ENCODE measurements at places on chromosomes 13 and 19.
A peak's percentile ranks its signal among the peaks of the same experiment; 100 is the strongest.

- DNase-seq: no peak
Measured at GRCh38 chr19:47215581-47215980, 15.4 kb downstream of the BBC3 start.

- DNase-seq: no peak
Measured at GRCh38 chr13:32047793-32048192, 16.2 kb downstream of the FRY start.

DNA sequence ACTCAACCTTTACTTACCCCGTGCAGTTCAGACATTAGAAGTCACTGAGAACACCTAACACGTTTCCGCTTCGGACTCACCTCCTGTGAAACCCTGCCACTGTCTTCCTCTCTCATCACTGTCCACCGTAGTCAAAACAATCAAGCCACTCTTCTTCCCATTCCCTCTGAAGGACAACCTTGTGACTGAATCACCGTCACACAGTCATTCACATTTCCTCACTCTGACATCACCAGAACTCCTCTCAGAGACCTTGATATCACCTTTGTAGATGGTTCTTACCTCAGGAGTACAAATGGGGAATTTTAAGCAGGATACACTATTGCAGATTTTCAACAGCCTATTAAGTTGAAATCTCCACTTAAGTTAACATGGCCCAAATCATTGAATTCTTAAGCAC lies 1.3 kb upstream of the KBTBD6 start:
- DNase-seq: no peak

DNA sequence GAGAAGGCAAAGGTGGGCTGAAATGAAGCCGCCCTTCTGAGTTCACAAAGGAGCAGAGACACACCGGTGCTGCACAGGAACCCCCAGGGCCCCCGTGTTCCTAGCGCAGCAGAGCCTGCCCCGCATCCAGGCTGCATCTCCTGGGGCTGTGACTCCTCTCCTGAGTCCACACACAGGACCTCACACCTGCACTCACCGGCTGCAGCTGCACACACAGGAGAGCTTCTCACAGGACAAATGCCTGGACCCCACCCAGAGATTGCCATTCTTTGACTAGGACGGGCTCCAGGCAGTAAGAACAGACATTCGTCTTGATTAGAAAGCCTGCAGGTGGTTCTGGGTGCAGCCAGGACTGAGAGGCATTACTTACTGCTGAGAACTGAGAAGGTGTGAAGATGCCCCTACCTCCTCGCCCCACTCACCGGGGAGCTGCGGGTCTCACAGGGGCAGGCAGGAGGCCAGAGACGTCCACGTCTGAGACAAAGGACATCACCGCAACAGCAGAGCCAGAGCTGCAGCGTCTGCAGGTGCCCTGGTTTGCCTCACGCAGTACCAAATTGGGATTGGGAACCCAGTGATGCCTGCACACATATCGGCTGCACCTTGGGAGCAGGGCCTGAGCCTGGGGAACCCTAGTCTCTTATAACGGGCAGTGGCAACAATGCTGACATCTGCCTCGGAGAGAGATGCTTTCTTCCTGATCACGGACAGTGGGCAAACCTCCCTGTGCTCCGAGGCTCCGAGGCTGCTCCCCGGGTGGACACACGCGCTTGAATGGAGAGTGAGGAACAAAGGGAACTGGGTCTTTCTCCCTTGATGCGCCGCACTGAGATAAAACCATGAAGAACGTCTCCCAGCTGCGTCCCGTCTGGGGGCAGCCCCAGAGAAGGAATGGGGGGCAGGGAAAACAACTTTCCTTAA lies 50.4 kb downstream of the RASA3 start:
- no peak for DNase-seq

DNA sequence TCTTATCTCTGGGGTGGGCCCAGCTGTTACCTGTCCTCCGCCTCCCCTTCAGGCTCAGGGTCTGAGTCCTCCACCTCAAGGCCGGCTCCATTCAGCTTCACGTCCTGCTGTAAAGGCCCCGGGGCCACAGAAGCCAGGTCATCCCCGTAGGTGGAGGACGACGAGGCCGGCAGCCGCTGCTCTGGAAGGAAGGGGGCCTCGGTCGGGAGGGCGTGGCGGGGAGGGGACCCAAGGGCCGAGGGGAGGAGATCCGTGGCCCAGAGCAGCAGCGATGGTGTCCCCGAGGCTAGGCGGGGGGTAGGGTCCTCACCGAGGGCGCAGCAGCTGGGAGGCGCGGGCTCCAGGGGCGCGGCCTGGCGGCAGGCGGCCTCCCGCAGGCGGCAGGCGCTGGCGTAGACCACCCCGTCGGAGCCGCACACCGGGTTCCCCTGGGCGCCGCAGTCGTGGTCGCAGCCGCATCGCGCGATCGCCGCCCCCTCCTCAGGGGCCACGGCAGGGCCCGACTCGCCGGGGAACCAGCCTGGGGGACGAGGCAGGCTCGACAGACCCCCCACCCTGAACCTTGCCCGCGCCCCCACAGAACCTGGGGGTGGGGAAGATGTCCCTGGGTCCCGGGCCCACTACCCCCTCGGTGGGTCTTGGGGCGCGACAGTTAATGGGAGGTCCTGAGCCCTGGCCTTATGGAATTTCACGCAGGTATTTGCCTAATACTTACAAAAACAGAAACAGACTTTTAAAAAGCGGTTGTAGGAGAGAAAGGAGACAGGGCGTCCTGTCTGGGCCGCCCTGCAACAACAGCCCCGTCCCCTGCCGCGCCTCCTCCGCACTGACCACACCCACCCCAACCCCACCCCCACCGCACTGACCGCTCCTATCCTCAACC lies 7.6 kb downstream of the F2RL3 start:
- DNase-seq: no peak

DNA sequence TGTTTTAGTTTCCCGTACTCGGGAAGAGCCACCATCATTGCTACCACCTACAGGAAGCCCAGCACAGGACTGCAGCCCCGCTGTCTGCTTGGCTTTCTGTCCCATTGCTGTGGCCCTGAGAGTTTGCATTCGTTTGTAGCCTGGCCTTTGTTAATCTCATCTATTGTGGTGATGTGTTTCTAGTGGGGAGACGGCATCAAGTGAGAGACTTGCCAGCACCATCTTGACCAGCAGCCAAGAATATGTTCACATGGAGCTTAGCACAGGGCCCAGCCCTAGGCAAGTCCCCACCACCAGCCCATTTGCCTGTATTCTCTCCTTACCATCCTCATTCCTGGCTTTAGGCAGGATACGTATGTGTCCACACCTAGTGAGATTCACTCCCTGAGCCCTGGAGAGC lies 17.3 kb upstream of the OVOL3 start:
- no peak for DNase-seq

DNA sequence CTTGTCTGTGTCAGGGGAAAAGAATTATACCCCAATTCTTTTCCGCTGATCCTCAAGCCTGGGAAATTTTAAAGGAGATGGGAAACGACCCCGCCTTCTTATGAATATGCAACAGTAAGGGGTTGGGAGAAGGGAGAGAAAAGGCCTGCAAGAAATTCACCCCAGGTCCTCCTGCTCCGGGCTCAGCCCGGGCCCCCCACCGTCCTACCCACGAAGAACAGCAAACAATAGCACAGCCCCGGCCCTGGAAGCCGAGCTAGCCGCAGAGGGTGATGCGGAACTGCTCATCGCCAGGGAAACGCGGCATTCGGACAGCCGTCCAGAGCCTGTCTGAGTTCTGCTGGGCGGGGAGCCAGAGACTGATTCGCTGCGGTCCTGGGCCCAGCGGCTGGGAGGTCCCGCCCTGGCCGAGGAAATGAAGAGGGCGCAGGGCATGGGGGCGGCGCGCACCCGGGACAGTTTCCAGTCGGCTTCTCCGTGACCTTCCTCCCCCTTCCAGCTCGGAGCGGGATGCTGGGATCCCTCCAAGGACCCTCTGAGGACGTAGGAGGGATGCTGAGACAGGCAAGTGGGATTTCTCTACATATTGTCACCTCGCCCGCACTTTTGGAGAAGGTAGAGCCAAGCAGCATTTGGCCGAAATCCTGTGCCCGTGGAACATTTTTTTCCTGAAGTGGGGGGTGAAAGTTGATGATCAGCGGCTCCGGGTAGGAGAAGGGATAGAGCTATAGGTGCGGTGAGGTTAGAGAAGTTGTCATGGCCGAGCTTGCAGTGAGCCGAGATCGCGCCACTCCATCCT lies 82.3 kb upstream of the C1QTNF9B start:
- DNase-seq: peak; percentile 53

DNA sequence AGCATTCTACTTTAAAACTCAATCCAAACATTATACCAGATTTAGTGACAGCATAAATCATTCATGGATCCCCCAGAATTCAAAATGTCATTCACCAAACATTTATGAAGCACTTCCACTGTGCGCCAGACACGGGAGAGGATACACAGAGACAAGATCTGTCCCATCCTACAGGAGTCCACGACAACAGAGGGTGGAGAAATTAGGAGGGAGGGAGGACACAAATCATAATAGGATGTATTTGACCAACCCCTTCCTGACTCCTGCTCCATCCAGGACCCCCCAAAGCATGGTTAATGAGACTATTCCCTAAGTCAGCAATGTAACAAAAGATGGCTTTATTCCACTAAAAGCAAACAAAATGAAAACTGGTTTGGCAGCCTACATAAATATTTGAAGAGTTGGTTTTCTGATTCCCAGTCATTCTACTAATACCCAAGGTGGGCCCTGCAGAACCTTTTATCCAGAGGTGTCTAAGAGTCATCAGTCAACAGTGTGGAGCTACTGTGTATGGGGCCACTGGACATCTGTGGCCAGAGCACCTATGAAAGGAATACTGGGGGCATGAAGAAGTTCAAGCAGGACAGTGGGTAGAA lies 62.8 kb upstream of the DOCK9 start:
- DNase-seq: no peak

DNA sequence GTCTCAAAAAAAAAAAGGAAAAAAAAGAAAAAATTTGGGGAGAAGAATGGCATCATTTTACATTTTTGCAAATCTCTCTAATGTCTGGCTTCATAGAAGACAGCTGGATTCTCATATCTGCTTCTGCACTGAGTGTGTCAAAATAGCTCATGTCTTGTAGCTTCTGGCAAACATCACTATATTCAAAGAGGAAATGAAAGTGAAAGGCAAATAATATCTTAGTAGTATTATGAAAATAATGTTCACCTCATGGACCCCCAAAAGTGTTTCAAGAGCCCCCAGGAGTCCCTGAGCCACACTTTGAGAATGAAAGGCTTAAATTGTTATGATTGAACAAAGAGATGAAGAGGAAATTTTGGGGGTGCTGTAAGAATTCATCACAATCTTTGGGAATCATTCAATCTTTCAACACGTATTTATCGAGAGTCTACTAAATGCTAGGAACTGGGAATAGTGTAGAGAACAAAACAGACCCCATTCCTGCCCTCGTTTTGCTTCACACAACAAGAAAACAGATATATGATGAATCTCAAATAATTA lies 1.2 kb upstream of the SLC6A16 start:
- DNase-seq: no peak

DNA sequence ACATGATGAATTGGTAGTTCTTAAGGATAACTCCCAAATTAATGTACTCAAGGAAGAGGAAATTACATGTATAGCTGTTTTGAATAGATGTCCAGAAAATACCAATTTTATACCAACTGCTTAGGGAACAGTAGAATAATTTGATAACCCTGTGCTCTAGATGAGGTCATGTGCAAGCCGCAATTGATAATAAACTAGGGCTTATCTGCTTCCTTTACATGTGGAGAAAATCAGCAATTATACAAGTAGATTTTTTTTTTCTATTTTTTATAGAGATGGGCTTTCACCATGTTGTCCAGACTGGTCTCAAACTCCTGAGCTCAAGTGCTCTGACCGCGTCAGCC lies 9.3 kb downstream of the TPT1 start:
- no peak for DNase-seq

GRCh38 chr19:34774857-34775256 lies 1.8 kb upstream of the ZNF599 start:
- no peak for DNase-seq

DNA sequence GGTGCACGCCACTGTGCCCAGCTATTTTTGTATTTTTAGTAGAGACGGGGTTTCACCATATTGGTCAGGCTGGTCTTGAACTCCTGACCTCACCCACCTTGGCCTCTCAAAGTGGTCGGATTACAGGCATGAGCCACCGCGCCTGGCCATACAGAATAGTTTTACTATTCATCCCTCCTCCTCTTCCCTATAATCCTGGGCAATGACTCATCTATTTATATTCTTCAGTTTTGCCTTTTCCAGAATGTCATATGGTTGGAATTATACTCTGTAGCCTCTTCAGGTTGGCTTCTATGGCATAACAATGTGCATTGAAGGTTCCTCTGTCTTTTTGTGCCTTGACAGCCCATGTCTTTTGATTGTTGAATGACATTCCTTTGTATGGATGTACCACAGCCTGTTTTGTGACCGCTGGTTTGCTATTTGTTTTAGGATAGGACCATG lies 22.2 kb upstream of the LRP3 start:
- DNase-seq: no peak

DNA sequence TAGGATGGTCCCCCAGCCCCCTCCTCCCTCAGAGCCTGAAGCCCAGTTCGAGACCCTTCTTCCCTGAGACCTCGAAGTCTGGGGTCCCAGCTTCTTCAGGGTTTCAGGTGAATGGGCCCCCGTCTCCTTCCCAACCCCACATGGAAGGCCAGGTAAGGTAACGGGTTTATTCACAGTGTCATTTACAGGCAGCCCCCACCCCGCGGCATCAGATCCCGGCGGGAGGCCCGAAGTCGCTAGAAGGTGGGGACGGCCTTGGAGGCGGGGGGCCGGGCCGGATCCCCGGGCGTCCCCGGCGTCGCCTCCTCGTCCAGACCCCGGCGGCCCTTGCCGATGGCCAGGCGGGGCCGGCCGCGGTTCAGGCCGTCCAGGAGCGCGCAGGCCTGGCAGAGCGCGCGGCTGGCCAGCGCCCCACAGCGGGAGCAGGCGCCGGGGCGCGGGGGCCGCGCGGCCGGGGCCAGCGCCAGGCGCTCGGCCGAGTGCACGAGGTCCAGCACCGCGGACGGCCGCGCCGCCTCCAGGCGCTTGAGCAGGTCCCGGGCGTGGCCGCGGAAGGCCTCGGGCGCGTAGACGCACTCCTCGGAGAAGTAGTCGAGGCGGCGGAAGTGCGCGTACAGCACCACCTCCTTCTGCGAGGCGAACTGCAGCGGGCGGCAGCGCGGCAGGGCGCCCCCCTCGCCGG lies 9.7 kb downstream of the CTU1 start:
- no peak for DNase-seq

GRCh38 chr13:100363285-100363711 lies 225.3 kb downstream of the GGACT start:
- DNase-seq: no peak
